Epithelial cell of umbilical artery (primary cell): ENCODE measurements at places on chromosomes 3 and 15. TPM values are rescaled to one million over a fixed set of nuclear protein-coding genes. Genes with fewer than 3 reads are reported as not detected.

The UACA gene
- total RNA-seq = 133 and 144 TPM in 2 replicates

The PTPN23 gene
- total RNA-seq = 13.4 and 14.3 TPM in 2 replicates

The ROBO2 gene
- under 0.01 TPM in 1 of 2 replicates, not detected in the other for total RNA-seq

The GOLGA6D gene
- total RNA-seq = not detected in 2 replicates

The CNTN3 gene
- total RNA-seq = 1.5 and 2.6 TPM in 2 replicates

The C2CD4B gene
- total RNA-seq = 65.3 and 94.7 TPM in 2 replicates

The MYL3 gene
- not detected in 2 replicates for total RNA-seq

The COL7A1 gene
- 0.76 and 1.9 TPM in 2 replicates for total RNA-seq

The COMMD2 gene
- total RNA-seq = 30.2 and 57.6 TPM in 2 replicates

The SLC2A2 gene
- not detected in 2 replicates for total RNA-seq

The LHFPL4 gene
- not detected in 2 replicates for total RNA-seq

The POPDC2 gene
- 0.65 TPM in 1 of 2 replicates, not detected in the other for total RNA-seq

The ZMAT3 gene
- 20.8 and 26.0 TPM in 2 replicates for total RNA-seq

The TTLL13 gene
- total RNA-seq = 0.15 TPM in 1 of 2 replicates, not detected in the other

The IL17RC gene
- total RNA-seq = 21.7 and 23.1 TPM in 2 replicates

The RPL29 gene
- 1,157 and 1,199 TPM in 2 replicates for total RNA-seq
